Daoy (cell line): ENCODE measurements at places on chromosomes 7 and 10. TPM values are rescaled to one million over a fixed set of nuclear protein-coding genes. Genes with fewer than 3 reads are reported as not detected.

The ASAH2B gene
- total RNA-seq = 4.5 and 5.5 TPM in 2 replicates

GRCh38 chr10:70615211-70615610, 12.7 kb upstream of the PRF1 start:
- no peak for DNase-seq

- DNase-seq = peak; percentile 30
Measured at GRCh38 chr7:137940656-137941518, 61.0 kb downstream of the CREB3L2 start.

The STRIP2 gene
- 9.2 and 9.6 TPM in 2 replicates for total RNA-seq

The LRRC18 gene
- not detected in 2 replicates for total RNA-seq

The MCM10 gene
- total RNA-seq = 29.4 and 30.3 TPM in 2 replicates

The BRAT1 gene
- 42.6 and 59.9 TPM in 2 replicates for total RNA-seq
